ENCODE measurements at places on chromosomes 7 and 10. TPM values are rescaled to one million over a fixed set of nuclear protein-coding genes. Genes with fewer than 3 reads are reported as not detected.

Gene OPN4
- total RNA-seq, result not detected

Gene PPP1R17
- not detected for total RNA-seq

Gene CCDC7
- 20.8 TPM for total RNA-seq

Gene TET1
- 7.2 TPM for total RNA-seq

Gene PWWP2B
- 13.7 TPM for total RNA-seq

Gene SPDYE11
- total RNA-seq, result not detected

Gene FAM24A
- total RNA-seq, result not detected

Gene NFKB2
- total RNA-seq, result 20.5 TPM

Gene CDK14
- 14.8 TPM for total RNA-seq

GRCh38 chr10:100998183-100998990 lies 1.2 kb upstream of the LZTS2 start:
- ATAC-seq, result peak; percentile 39

GRCh38 chr10:80660736-80661135 lies 123.0 kb downstream of the SH2D4B start:
- no peak for ATAC-seq

DNA sequence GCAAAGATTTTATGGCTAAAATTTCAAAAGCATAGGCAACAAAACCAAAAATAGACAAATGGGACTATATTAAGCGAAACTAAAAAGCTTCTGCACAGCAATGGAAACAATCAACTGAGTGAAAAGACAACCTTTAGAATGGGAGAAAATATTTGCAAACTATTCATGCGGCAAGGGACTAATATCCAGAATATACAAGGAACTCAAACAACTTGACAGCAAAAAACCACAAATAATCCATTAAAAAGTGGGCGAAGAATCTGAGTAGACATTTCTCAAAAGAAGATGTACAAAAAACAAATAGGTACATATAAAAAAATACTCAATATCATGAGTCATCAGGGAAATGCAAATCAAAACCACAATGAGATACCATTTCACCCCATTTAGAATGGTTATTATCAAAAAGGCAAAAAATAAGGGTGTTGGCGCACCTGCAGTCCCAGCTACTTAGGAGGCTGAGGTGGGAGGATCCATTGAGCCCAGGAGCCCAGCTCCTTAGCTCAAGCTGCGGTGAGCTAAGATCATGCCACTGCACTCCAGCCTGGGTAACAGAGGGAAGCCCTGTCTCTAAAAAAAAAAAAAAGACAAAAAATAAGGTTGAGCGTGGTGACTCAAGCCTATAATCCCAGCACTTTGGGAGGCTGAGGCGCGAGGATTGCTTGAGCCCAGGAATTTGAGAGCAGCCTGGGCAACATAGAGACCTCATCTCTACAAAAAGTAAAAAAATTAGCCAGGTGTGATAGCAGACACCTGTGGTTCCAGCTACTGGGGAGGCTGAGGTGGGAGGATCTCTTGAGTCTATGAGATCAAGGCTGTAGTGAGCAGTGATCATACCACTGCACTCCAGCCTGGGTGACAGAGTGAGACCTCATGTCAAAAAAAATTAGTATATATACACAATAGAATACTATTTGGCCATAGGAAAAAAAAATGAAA lies 4.2 kb upstream of the CCM2 start:
- no peak for ATAC-seq

DNA sequence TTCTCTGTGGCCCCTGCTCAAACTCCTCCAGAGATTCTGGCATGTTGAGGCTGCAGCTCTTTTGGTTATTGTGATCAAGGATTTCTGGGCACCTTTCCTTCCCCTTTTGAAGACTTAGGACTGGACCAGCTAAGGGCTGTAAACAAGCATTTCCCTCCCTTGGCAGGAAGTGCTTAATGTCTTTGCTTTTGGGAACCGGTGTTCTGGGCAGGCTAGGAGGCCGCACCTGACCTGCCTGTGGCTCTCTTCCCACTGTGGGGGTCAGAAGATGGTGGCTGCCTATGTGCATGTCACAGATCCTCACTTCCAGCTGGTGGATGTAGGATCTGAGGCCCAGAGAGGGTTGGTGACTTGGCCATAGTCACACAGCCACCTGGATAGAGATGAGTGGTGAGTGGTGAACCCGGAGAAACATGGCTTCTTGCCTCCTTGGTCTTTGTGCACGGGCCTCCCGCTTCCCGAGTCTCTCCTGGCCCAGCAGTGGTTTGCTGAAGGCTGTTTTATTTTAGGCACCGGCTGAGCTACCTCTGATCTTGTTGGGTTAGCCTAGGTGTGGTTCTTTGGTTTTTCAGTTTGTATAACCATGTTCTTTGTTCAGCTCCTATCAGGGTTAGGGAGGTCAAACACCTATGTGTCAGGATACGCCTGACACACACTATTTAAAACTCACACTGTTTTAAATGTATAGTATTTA lies 82.0 kb downstream of the GRK5 start:
- ATAC-seq, result no peak

GRCh38 chr7:30093420-30093952 lies 41.3 kb upstream of the MTURN start:
- peak; percentile 91 for ATAC-seq

GRCh38 chr7:37353949-37354655 lies 94.6 kb downstream of the ELMO1 start:
- ATAC-seq, result no peak

DNA sequence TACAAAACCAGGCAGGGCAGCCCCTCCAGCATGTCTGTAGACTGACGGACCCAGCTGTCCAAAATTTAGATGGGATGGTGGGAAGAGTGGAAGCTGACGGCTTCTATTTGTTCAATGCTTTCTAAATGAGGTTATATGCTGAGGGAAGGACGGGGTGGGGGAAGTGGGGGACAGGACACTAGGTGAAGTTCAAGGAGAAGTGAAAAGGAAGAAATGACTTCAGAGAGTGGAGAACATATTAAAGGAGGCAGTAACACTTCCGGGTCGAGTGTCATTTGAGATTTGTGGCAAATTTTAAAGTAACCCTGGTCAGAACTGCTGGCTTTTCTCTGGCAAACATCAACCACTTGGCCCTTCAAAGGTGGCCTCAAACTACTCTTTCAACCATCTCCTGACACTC lies 9.4 kb downstream of the PIP4K2A start:
- ATAC-seq, result no peak

DNA sequence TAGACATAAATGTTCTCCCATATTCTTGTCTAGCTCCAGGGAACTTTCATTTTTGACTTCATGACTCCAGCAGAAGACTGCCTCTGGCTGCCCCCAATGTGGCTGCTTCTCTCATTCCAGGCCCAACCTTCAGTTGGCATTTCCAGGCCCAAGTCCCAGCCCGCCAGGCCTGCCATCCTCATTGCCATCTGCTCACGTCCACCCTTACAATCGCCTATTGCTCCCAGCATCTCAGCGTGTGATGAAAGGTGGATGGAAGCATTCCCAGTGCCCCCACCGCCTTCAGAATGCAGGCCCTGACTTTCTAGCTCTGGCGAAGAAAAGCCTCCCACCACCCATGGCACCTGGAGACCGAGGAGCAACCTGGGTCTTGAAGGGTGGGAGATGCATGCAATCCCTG lies 132.1 kb upstream of the LANCL2 start:
- no peak for ATAC-seq

DNA sequence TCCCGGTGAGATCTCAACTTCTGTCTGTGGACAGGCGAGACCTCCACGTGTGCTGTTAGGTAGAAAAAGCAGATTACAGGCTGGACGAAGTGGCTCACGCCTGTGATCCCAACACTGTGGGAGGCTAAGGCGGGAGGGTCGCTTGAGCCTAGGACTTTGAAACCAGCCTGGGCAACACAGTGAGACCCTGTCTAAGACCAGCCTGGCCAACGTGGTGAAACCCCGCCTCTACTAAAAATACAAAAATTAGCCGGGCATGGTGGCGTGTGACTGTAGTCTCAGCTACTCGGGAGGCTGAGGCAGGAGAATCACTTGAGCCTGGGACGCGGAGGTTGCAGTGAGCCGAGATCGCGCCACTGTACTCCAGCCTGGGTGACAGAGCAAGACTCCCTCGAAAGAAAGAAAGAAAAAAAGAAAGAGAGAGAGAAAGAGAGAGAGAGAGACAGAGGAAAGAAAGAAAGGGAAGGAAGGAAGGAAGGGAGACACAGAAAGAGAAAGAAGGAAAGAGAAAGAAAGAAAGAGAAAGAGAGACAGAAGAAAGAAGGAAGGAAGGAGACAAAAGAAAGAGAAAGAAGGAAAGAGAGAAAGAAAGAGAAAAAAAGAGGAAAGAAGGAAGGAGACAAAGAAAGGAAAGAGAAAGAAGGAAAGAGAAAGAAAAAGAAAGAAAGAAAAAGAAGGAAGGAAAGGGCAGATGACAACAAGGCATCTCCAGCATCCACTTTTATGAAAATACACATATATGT lies 29.6 kb upstream of the SUN1 start:
- ATAC-seq, result no peak

DNA sequence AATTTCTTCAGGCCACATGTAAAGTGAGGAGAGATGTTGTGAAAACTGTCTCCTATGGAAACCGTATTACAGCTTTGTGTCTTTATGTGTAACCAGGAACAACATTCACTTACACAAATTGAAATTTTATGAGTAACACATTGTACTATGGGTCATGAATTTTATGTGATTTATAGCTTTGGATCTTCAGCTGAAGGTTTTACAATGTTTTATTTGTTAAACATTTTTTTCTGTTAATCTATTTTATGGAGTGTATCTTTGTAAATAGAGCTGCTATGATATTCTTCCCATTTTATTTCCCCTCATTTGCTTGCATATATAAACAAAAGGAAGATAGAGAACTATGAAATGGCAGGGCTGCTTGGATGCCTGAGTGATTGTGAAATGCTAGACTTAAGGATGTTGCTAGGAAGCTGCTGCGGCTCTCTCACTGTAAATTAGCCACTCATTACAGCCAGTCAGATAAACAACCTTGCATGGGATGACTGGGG lies 104.5 kb upstream of the PCLO start:
- no peak for ATAC-seq

GRCh38 chr10:16902606-16903005 lies 85.4 kb upstream of the RSU1 start:
- ATAC-seq, result no peak

DNA sequence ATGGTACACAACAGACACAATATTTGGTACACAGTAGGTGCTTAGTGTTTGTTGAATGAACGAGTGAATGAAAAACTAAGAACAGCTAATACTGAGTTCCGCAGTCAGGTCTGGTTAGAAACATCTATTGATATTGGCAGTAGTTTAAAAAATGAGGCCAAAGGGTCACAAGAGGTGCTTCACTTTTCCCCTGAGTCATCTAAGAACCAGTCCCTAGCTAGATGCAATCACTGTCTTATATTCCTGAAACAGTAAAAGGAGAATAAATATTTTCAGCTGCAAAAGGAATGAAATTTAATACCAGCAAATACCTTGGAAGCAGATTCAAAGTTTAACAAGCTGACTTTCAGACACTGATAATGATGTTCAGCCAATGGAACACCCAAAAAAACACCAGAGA lies 54.5 kb downstream of the SCRN1 start:
- ATAC-seq, result no peak

- peak; percentile 73 for ATAC-seq
These were observed 184.5 kb upstream of the CXCL12 start for GRCh38 chr10:44569193-44570091.

DNA sequence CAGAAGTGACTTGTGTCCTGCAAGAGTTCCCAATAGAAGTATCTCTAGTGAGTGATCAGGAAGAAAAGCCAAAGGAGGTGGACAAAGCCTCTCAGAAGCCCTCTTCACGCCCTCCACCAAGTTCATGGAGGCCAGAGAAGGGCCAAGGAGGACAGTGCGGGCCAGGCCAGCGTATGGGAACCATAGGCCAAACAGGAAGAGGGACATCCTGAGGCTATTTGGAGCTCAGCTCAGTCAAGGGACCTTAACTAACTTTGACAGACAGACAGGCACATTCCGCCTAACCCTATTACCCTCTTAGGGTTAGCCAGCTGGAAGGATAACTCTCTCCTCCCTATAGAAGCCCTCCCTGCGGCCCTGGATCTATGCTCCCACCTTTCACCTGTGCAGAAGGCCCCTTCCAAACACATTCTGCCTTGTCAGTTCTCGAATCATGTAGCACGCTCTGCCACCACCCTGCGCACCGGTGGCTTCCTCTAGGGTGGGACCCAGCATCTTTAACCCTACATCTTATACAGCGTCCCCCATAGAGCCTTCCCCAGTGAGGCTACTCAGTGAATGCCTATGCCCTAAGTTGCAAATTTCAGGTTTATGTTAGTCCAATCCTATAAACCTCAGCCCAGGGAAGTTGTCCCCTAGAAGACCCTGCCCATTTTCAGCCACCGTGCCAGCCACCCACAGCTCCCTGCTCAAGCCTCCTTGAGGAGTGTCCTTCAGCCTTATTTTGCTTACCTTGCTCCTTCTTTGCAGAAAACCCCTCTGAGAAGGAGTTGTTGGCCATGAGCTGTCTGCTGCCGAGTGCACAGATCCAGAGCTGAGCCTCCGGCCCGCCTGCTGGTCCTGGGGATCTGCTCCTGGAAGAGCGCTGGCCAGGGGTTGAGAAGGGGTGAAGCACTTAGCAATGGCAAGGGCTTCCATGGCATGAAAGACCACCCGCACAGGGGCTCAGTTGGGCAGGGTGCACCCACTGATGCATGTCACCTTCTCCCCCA lies 36.9 kb downstream of the FRMPD2 start:
- no peak for ATAC-seq

GRCh38 chr7:116546054-116546453 lies 21.2 kb downstream of the CAV1 start:
- ATAC-seq, result no peak

DNA sequence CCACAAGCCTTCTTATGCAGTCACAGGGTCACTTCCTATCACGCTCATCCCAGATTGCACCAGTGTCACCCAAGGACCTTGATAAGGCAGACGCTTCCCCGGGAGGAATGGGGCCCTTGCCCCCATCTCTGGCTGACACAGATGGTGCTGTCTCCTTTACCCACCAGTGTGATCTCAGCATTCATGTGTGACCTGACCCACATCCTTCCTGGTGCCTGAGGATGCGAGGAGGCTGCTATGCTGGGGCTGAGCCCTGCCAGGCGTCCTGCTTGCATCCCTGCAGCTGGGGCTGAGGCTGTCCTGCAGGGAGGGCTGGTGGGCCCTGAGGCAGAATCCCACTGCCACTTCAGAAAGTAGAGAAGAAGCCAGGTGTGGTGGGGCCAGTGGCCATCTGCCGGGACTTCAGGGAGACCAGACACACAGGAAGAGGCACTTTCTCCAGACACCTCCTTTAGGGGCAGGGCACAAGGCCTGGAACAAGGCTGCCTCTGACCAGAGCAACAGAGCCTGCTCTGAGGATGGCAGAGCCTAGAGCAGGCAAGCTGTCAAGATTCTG lies 35.3 kb downstream of the RASGEF1A start:
- ATAC-seq, result no peak

DNA sequence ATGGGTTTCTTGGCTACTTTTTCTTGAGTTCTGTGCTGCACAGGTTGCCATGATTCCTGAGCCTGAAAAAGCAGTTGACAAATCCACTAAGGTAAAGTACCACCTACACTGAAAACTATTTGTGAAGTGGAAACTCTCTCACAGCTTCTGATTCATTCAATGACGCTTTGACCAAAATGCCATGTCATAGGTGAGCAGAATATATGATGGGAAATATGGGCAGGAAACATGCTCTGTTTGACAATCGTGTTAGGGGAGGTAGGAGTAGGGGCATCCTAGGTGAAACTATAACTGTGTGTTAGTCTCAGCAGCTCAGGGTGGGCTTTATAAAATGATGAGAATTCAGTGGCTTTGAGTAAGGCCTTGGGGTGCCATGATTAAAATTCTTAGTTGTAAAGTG lies 69.6 kb upstream of the ELMO1 start:
- no peak for ATAC-seq

All from gastroesophageal sphincter (tissue), 4 donors.